ENCODE measurements at places on chromosomes 12 and 14.

DNA sequence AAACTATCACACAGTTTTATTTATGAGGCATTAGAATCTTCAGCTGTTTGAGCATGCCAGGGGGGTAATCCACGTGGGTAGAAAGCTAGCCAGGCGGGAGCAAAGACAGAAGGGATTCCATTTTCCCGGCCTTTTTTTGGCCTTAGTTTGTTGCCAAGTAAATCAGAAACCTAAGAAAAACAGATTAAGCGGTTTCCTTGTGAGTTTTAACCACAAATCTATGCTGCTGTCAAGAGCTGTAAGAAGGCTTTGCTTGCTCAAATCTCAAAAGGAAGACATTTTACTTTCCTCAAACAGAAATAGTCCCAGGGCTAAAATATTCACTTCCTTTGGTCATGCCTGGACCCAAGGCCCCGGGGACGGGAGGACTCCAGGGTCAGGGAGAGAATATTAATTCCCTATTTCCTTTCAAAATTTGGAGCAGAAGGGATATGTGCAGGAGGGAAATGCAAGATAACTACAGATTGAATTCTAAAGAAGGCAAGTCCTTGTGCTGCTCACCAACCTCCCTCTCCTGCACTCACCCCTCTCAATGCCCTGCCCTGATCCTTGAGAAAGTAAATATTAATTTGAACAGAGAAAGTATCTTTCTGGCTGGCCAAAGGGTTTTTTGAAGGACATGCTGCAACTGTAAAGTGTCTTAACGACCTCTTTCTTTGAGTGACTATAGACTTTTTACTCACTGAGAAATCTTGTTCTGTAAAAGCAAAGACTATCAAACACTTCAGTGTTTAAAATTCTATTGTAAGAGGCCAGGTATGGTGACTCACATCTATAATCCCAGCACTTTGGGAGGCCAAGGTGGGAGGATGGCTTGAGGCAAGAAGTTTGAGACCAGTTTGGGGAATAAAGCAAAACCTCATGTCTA lies 75.7 kb downstream of the HSD17B6 start:
- no peak for DNase-seq

- DNase-seq = no peak
Measured at GRCh38 chr12:80700327-80700726, 7.1 kb upstream of the MYF6 start.

DNA sequence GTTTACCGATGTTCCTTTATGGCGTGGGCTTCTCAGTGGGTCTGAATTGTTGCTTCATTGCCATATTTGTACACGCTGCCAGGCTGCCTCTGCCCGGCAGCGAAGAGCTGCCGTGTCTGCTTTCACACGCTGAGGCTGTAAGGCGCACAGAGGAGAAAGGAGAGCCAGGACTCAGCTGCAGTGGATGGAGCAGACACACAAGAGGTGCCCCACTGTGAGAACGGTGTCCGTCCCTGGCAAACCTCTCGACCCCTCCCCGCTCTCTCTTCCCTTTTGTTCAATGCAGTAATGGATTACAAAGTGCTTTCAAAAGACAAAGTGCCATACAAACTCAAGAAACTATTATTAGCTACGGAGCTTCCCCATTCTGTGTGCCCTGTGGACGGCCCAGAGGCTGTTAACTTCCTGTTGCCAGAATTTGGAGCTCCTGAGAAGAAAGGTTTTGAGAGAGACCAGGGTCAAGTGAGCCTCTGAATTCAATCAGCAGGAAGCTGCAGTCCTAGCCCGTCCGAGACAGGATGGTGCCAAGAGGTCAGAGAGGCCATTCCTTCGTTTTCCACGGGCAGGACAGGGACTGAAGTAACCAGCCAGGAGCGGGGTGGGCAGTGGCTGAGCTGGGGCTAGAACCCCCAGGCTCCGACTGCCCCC lies 15.8 kb downstream of the CCND2 start:
- no peak for DNase-seq

- no peak for DNase-seq
Measured at GRCh38 chr14:36852981-36853691, 191.5 kb downstream of the PAX9 start.

GRCh38 chr14:56569174-56569573 lies 10.4 kb upstream of the TMEM260 start:
- peak; percentile 3 for DNase-seq

Data from activated CD4-positive, alpha-beta T cell treated with anti-CD3 and anti-CD28 coated beads, Interleukin-2, Interleukin-4, amounts not matched to agents 100 ng/mL and 50 ng/mL, durations not matched to agents 16 hours and 8 hours (primary cell).